ENCODE measurements at places on chromosomes 7 and 10. TPM values are rescaled to one million over a fixed set of nuclear protein-coding genes. Genes with fewer than 3 reads are reported as not detected.

Gene C10orf71
- not detected for polyA plus RNA-seq

GRCh38 chr10:113267619-113268562 lies 285.0 kb upstream of the HABP2 start:
- H3K4me1 ChIP-seq: no peaks in the 10 kb centered on the region
- H3K4me3 ChIP-seq: no peak overlapping the region
- DNase-seq: no peak
- H3K27me3 ChIP-seq: no peaks in the 10 kb centered on the region

Gene FXYD4
- not detected for polyA plus RNA-seq

GRCh38 chr7:134737566-134738345 lies 41.7 kb upstream of the CALD1 start:
- no peaks in the 10 kb centered on the region for H3K36me3 ChIP-seq
- peak overlapping the region; percentile 38 for H3K27ac ChIP-seq
- no peak for DNase-seq
- H3K4me3 ChIP-seq: no peak overlapping the region
- no peaks in the 10 kb centered on the region for H3K27me3 ChIP-seq

Gene ADAM22
- polyA plus RNA-seq: 4.8 TPM

Gene CYP26C1
- not detected for polyA plus RNA-seq

Gene HOXA5
- polyA plus RNA-seq: not detected

DNA sequence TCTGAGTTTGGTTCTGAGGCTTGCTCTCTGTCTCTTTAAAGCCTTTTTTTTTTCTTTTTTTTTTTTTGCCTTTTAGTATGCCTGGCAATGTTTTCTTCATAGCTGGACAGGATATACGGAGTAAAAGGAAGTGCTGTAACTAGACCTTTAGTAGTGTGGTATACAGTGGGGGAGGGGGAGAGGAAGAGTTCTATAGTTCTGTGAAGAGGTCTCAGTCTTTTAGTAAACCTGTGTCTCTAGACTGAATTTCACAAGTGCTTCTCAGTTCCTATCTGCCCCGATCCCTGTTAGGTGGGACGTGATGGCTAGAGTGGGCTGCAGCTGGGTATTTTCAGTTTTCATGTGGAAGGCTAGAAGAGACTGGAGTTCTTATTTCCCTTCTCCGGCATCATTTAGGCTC lies 3.1 kb upstream of the ABCC2 start:
- no peaks in the 10 kb centered on the region for H3K27me3 ChIP-seq
- DNase-seq: no peak
- H3K4me1 ChIP-seq: peaks cover 41% of the 10 kb centered on the region

- no peak for DNase-seq
- no peaks in the 10 kb centered on the region for H3K27me3 ChIP-seq
- H3K4me1 ChIP-seq: no peaks in the 10 kb centered on the region
- no peaks in the 10 kb centered on the region for H3K36me3 ChIP-seq
These were observed 59.0 kb upstream of the TAS2R16 start for GRCh38 chr7:123054357-123055133.

GRCh38 chr10:1153805-1154351 lies 97.7 kb downstream of the WDR37 start:
- H3K27me3 ChIP-seq: no peaks in the 10 kb centered on the region
- H3K4me1 ChIP-seq: no peaks in the 10 kb centered on the region
- no peak overlapping the region for H3K27ac ChIP-seq
- DNase-seq: peak; percentile 20
- no peaks in the 10 kb centered on the region for H3K36me3 ChIP-seq

DNA sequence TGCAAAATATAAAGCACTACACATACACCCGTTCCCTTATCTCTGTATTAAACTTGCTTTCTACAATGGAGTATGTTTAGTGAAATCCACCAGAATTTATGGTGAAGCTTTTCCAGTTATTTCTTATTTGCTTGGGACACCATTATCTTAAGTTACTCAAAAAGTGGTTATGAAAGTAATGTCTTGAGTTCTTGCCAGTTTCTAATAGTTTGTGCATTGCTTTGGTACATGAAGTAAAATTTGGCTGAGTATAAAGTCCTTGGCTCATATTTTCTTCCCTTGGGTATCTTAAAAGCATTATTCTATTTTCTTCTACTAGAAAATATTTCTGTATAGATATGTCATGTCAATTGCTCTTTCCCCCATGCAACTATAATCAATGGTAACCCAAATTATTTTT lies 85.2 kb downstream of the POLR1F start:
- H3K36me3 ChIP-seq: no peaks in the 10 kb centered on the region
- H3K27me3 ChIP-seq: no peaks in the 10 kb centered on the region
- H3K27ac ChIP-seq: no peak overlapping the region
- H3K4me3 ChIP-seq: no peak overlapping the region
- no peaks in the 10 kb centered on the region for H3K4me1 ChIP-seq

Gene ACHE
- polyA plus RNA-seq: 2.1 TPM
